Activated CD8-positive, alpha-beta memory T cell treated with anti-CD3 and anti-CD28 coated beads, Interleukin-2, amount 10 ng/mL, durations not matched to agents 7 days and 5 days (primary cell): ENCODE measurements at places on chromosomes 7 and 10. TPM values are rescaled to one million over a fixed set of nuclear protein-coding genes. Genes with fewer than 3 reads are reported as not detected.

IL2RA gene
- 302 TPM for total RNA-seq

C7orf33 gene
- not detected for total RNA-seq

RSU1 gene
- total RNA-seq, result 74.1 TPM

SCART1 gene
- total RNA-seq, result 0.82 TPM

CRTAC1 gene
- not detected for total RNA-seq

PNLIPRP3 gene
- total RNA-seq, result not detected

AMZ1 gene
- 0.29 TPM for total RNA-seq

TDRD1 gene
- total RNA-seq, result 0.15 TPM

GRCh38 chr7:55348502-55348901, 16.6 kb upstream of the LANCL2 start:
- DNase-seq, result no peak

DNA sequence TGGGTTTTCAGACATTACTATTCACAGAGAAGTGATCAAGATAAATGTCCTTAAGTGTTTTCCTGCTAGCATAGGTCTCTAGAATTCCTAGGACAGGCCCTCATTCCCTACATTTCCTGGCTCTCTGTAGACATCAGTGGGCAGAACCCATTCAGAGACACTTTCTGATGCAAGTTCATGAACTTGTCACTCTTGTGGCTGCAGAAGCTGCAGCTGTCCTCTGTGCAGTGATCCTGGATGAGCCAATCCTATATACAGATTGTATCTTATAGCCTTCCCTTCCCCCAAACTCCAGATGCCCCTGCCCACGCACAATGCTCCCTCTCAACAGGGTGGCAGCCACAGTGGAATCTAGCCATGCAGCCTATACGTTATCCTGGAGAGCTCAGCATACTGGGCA, 12.6 kb upstream of the GRB10 start:
- DNase-seq, result no peak

DNA sequence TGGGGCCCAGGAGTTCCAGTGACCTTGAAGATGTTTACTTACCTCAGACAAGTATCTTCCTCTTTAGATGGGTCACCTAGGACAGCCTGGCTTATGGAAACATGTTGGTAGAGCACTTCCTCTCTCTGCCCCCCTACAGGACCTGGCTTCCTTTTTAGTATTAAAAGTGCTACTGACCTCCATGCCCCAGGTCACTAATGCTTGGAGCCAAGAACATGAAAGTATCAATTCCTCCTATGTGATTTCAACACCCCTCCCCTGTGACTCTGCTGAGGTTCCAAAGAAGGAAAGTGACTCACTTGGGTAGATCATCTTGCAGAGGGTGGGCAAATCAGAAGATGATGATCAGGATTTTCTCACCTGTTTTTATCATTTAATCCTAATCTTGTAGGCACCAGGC, 125.3 kb upstream of the CCDC6 start:
- DNase-seq, result no peak

DNA sequence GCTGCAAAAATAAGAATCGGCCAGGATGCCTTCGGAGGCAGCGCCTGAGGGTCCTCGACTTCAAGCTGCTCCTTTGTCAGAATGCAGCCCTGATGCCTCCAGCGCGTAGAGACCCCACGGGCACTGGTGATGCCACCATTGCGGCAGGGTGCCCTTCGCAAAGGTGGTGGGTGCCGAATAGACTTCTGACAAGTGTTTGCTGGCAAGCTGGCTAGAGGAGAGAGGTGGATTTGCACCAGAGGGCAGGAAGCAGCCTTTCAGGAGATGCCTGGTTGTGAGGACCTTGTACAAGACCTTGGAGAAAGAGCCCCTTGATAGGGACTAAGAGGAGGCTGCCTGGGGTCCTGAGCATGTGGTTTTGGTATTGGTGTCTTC, 103.2 kb upstream of the PPIF start:
- DNase-seq, result no peak

- no peak for DNase-seq
Observed at GRCh38 chr10:95437669-95438068, 123.5 kb downstream of the SORBS1 start.

DNA sequence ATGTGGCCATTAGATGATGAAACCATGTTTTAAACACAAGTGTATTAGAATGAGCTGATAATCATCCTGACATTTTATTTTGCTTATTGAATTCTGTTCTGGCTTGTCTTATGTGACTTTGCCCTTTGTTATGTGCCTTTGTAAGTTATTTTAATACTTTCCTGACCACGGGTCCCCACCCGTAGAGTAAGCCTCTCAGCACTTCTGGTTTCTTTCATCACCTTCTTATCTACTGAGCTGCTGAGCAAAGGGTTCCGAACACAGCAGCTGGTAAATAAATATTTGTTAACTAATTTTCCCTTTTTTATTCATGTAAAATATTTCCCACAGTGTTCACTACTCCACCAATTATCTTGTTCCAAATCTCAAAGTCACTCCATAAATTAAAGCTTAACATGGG, 1115.3 kb downstream of the SORCS3 start:
- DNase-seq, result no peak

GRCh38 chr7:15396210-15397158, 165.3 kb downstream of the AGMO start:
- DNase-seq, result no peak

DNA sequence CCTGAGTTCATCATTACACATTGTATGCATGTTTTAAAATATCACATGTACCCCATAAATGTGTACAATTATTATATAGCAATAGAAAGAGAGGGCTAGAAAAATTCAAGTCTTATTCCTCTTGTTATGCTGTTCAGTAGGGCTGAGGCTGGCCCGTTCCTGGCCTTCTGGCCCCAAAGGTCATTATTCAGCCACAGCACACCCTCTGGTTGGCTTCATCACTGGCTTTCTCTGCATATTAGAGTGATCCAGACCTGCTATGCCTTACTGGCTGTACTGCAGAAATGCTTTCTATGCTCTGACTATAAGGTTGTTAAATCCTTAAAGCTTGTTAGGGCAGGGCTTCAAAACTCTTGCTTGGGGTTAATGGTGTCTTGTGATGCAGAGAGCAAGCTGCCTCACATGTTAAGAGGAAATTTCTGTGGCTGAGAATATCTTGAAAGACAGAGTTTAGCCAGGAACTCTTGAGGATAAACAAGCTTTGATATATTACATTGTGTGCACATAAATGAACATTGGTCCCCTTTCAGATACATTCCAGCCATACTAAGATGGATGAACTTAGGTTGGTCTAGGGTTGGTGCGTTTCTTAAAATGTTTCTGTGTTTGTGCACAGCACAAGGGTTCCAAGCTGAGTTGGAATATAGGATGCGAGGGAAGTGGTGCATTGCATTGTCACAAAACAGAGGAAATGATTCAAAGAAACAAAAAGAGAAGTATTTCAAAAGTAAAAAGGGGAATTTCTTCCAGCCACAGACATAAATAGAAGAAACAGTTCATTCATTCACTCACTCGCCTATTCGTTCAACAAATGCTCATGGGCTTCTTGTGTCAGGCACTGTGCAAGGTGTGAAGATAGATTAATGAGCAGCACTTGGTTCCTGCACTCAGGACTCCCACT, 61.6 kb upstream of the WDR11 start:
- no peak for DNase-seq

DNA sequence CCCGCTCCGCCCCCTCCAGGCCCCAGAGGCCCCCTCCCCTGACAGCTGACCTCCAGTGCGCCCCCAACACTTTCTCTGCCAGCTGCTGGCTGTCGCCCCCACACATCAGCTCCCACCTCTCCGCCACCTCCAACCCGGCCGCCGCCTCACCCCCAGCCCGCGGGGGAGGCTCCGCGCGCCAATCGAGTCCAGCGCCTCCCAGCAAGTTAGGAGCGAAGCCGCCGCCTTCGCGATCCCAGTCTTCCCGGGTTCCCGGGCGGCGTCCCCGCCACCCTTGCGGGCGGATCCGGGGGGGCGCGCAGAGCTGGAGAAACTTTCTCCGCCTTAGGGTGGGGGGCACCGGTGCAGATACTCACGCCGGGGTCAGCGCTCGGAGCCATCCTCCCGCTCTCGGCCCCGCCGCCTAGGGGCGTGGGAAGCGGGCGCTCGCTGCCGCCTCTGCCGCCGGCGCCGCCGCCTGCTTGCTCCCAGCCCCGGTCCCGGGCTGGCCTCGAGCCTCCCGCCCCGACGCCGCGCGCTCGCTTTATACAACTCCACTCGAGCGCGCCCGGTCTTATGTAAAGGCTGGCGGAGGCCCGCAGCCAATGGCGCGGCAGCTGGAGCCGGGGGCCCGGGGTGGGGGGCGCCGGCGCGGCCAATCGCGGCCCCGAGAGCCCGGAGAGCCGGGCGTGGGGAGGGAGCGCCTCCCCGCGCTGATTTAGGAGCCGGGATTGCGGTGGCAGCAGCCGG, at the start of gene CRTAC1:
TSS of gene CRTAC1 (minus strand) at position 529 of the 729 bp plus-strand sequence. CDS start at position 380, 149 bp downstream.
- DNase-seq, result no peak

GRCh38 chr7:120990468-120991118, 2.1 kb downstream of the CPED1 start:
- no peak for DNase-seq

DNA sequence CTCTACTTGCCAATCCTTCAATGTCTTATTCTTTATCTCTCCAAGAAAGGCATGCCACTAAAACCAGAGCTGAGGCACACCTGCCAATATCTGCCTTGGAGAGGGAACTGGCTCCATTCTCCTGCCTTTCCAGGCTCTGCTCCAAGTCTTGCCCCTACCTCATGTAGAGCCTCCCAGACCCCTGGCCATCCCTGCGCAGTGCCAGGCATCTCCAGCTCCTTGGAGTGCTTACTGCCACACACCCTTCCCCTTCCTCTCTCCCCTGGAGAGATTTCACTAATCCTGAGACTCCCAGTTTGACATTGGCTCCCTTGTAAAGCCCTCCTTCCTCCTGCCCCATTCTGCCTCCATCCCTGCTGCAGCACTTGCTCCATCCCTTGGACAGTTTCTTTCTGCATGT, 255.2 kb upstream of the ZMIZ1 start:
- DNase-seq, result no peak

DNA sequence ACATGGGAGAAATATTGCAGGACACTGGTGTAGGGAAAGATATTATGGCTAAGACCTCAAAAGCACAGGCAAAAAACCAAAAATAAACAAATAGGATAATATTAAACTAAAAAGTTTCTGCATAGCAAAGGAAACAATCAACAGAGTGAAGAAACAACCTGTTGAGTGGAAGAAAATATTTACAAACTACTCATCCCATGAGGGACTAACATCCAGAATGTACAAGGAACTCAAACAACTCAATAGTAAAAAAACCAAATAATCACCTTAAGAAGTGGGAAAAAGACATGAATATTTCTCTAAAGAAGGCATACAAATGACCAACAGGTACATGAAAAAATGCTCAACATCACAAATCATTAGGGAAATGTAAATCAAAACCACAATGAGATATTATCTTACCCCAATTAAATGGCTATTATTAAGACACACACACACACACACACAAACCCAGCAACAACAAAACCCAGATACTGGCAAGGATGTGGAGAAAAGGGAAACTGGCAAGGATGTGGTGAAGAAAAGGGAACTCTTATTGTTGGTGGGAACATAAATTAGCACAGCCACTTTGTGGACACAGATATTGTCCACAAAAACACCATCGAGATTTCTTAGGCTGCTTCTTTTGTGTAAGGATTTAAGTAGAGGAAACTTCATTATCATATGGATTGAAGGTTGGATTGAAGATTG, 9.8 kb upstream of the RAB18 start:
- DNase-seq, result no peak

DNA sequence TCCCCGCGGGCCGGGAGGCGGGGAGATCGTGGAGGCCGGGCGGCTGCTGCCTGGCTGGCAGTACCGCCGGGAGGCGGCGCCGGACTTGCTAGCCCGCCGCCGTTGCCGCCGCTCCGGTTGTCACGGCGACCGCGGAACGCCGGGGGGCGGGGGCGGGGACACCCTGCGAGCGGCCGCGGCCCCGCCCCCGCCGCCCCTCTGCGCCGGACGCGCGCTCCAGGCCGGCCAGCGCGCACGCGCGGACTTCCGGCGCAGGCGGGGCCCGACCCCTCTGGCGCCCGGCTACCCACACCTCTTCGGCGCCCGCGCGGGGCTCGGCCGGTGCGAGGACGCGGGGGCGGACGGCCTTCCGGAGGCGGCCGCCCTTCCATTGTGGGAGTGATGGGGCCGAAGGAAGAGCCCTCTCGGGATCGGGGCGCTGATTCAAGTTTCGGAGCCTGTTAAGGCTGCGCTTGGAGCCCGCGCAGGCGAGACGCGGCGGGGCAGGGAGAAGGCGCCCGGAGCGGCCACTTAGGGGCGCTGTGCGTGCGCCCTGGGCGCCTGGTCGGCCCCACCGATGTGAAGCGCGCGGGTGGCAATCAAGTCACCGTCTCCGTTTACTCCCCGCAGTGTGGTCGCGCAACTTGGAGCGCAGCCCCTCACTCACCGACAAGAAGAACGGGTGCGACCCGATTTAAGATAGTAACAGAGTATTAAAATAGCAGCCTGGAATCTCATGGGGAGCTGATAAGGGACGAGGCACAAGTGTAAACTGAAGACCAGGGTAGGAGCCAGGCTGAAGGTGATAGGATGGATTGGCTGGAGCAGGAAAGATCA, 449 bp upstream of the DPY19L1 start:
- DNase-seq, result peak; percentile 94

DNA sequence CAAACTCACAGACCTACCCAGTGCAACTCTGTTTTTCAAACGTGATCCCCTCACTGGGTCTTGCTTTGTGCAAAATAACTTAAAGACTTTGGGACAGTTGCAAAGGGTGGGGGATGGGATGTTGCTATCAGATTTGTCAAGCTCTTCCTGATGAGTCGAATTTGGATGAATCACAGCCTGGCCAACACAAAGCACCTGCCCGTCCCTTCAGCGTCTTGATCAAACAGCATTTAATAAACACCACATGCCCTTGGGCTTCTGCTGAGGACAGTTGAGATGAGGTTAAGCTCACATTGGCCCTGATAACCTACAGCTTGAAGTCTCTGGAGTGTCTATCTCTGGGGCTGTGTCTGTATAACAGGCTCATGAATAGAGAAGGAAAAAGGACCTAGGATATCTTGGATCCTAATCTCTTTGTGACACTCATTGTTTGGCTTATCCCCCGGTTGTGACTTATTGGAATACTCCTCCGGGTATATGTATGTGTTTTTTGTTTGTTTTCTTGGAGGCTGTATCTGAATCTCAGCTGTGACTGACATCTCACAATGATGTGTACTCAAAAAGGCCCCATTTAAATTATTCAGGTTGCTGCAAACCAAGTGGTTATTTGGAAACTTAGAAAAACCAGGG, 132.6 kb upstream of the NAMPT start:
- no peak for DNase-seq
